ENCODE measurements at places on chromosomes 7 and 10.

DNA sequence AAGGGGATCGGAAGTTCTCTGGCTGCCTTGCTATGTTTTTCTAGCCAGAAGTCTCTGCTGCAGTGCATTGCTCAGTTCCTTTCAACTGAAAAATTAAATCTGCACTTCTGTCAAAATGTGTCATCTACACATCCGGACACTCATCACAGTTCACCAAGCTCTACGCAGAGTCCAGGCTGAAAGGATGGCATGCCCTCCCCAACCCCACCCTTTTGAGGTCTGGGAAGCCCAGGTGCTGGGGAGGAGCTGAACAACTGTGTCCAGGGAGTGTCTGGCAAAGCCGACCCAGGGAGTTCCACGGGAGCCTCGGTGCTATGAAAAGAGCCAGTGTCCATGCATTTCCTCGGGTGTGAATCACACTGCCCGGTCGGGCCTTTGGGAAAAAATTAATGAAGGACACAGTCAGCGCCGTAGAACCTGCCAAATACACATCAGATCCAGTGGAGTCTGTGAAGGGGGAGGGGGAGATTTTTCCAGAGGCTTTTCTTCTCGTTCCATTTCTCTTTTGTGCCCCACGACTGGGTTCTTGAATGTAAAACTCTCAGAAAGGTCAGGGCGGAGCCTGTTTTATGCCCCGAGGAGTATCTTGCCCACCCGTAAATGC, 757 bp upstream of the PALS2 start:
- DNase-seq = peak; percentile 31

GRCh38 chr7:148084138-148084537, 506.4 kb upstream of the C7orf33 start:
- peak; percentile 74 for DNase-seq

DNA sequence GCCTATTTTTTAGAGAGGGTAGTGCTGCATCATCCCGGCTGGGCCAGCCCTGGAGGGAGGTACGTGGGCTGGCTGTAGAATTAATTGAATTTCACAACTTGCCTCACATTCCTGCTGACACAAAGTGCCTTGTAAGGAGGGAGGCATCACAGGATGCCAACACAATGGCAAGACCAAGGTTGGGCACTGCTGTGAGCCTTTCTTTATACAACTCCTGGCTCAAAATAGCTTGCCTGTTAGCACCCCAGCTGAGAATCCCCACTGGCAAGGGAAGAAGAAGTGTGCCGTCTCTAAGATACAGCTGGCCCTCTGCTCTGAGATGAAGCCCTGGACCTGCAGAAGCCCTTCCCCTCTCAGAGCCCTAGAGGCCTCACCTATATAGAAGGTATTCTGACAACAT, 873.9 kb downstream of the GRID1 start:
- no peak for DNase-seq

GRCh38 chr7:114949231-114949630, 27.3 kb downstream of the MDFIC start:
- DNase-seq = no peak

GRCh38 chr10:90378524-90379076, 479.2 kb downstream of the HTR7 start:
- no peak for DNase-seq

DNA sequence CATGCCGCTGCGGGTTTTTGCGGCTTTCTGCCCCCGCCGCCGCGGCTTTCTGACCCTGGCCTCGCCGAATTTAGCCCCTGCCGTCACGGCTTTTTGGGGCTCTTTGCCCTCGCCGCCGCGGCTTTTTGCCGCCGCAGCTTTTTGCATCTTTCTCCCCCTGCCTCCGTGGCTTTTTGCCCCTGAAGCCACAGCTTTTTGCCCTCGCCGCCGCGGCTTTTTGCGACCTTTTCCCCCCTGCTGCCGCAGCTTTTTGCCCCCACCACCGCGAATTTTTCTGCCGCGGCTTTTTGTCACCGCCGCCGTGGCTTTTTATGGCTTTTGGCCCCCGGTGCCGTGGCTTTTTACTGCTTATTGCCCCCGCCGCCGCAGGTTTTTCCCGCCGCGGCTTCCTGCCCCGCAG, 636.5 kb downstream of the ZNF716 start:
- DNase-seq = no peak

DNA sequence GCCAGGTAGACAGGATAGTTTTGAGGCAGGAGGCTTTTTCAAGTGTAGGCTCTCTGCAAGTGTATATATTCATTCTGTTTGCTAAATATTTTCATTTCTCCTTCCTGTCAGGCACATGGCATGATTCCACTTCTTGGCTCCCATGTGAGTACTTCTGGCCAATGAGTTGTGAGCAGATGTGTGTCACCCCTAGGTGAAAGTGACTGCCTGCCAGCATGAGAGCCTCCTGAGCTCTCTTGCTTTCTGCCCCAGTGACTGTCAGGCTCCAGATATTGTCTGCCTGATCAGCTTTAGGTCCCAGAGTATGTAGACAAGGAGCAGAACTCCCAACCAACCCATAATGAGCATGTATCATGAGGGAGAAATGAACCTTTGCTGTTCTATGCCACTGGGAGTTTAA, 257.6 kb upstream of the NPY start:
- no peak for DNase-seq

GRCh38 chr7:108697254-108697653, 127.6 kb downstream of the DNAJB9 start:
- DNase-seq = peak; percentile 21

DNA sequence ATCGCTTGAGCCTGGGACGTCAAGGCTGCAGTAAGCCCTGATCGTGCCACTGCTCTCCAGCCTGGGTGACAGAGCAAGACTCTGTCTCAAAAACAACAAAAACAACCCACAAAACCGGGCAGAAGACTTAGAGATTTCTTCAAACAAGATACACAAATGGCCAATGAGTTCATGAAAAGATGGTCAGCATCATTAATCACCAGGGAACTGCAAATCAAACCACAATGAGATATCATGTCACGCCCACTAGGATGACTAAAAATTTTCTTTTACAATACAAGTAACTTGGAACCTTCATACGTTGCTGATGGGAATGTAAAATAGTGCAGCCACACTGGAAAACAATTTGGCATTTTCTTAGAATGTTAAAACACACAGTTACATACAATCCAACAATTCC, 77.3 kb upstream of the GRID1 start:
- DNase-seq = no peak

- DNase-seq = no peak
These were observed 16.1 kb upstream of the TAS2R40 start for GRCh38 chr7:143205560-143206293.

DNA sequence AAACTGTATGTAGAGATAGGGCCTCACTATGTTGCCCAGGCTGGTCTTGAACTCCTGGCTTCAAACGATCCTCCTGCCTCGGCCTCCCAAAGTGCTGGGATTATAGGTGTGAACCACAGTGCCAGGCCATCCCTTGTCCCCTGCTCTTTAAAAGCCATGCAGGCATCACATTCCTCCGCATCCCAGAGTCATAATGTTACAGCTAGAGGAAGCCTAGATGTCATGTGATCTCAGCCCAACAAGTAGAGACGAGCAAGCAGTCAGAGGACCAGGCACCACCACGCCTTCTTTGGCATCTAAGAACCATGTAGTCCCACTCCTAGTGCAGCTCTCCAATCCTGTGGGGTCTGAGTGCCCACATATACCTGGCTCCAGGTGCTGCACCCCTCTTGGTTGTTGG, 13.1 kb downstream of the PODXL start:
- no peak for DNase-seq

- no peak for DNase-seq
These were observed 341.7 kb upstream of the BMPER start for GRCh38 chr7:33563651-33564050.

DNA sequence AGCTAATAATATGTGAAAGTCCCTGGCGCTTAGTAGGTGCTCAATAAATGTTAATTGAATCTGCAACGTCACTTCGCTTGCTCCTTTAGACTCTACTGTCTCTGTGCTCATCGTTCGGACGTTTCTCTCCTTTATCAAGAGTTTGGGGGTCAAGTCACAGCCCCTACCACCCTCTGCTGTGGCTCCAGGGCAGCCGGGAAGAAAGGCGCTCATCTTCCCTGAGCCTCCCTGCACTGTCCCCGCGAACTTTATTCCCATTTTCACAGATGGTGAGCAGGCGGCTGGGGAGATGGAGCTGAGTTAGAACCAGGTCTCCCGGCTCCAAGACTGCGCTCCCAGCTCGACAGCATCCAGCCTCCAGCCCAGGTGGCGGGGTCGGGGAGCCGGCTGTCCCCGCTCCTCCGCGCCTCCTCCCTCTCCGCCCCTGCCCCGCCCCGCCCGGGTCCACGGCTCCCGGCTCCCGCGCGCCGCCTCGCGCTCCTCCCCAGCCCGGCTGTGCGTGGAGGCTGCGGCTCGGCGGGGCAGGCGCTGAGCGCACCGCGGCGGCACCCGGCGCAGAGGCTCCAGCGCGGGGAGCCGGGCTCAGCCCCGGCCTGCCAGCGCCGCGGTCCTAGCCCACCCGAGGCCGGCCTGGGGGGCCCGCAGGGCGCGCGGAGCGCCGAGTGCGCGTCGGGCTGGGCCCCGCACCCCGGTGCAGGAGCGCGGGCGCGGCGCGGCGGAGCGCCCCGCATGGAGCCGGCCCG, at the start of gene CLEC2L:
TSS of gene CLEC2L (plus strand) at position 487 of the 743 bp plus-strand sequence. CDS start at position 730, 243 bp downstream.
- no peak for DNase-seq

DNA sequence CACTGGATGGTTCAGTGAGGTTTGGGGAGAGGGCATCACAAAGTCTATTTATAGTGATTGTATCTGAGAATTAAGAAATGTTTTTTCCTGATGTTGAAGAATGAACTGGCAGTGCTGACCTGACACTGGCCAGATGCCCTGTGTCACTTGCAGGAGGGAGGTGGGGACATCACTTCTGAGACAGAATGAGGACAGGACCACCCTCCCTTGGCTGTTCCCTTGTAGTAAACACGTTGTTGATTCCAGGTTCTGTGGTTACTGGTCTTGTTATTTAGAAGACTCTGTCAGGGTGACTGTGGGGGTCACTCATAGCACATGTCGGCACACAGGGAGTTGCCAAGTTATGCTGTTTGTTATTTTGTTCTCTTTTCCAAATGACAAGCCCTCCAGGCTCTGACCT, 126.4 kb downstream of the ADCY1 start:
- DNase-seq = no peak

DNA sequence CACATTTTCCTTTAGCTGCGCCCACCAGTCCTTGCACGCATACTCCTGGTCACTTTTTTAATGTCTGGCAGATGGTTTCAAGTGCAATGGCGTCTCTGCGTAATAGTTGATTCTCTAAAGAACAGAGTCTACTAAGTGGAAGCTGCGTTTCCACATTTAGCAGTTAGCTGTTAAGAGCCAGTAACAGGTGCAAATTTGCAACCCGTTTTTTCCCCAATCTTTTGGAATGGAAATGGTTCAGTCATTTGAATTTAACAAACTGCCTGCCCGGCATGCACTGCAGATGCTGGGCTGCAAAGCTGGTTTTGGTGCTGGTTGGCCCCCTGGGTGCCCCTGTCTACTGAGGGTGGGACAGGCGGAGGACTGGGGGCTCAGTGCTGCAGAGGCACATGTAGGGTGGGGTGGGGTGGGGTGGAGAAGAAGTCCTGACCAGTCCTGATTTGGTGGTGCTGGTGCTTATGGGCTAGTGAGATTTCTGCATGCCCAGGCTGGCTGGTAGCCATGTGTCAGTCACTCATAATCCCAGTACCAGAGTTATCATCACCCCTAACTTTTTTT, 43.9 kb downstream of the CUX1 start:
- no peak for DNase-seq

DNA sequence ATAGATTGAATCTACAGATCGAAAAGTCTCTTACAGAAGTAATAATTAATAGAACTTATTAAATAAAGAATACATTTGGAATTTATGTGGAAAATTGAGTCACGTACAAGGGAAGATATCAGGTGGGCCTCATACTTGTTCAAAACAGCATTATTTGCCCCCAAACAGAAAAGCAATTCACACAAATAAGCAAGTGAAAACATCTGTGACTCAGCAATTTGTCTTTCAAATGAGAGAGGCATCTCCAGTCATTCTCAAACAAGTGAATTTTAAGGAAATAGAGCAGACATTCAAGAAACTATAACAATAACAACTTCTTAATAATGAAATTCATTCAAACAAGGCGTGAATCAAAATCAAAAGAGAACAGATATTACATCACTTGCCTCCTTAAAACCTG, 50.1 kb downstream of the SEMA3A start:
- no peak for DNase-seq

DNA sequence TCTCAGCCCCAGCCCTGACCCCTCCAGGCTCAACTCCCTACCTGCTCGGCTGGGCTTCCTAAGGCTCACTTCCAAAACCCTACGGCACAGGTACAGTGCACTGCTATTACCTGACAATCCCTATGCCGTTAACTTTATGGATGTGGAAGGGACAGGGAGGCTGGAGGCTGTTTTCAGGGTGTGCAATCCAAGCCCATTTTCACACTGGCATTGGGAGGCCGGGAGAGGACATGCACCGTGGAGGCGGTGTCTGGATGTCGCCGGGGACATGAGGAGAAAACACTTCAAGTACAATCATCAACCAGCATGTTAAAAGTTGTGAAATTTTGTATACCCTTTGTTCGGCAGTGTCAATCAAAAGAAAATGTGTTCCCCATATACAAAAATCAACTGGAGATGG, 80.1 kb downstream of the MAD1L1 start:
- DNase-seq = no peak

- no peak for DNase-seq
These were observed 205.2 kb downstream of the GLRX3 start for GRCh38 chr10:130341356-130341755.

GRCh38 chr10:1679821-1680650, 57.3 kb downstream of the ADARB2 start:
- DNase-seq = no peak

DNA sequence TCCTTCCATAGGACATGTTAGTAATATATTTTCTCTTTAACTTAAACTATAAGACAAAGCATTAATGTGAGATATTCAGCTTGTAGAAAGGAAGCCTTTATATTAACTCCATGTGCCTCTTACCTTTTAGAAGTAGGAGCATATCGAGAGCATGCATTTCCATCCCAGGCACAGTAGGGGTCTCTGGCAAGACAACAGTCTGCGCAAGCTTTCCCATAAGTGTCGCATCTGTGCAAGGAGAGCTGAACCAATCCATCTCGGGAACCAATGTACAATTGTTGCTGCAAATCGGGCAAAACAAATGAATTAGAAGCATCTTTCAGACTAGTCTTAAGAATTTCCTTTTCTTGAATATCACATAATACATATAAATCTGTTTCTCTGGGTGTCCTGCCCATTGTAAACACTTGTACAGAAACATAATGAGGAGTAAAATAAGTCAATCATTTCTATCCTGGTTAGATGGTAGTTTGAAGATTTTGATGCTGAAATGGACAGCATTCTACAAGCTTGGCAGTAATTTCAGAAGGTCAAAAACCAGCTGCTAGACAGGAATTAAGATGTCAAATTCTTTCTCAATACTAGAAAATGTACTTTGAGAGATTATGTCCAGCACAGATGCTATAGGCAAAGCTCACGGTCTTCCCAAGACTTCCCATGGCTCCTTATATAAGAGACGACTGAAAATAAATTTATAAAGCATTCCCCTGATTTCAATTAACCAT, 171.8 kb downstream of the SEMA3D start:
- no peak for DNase-seq

DNA sequence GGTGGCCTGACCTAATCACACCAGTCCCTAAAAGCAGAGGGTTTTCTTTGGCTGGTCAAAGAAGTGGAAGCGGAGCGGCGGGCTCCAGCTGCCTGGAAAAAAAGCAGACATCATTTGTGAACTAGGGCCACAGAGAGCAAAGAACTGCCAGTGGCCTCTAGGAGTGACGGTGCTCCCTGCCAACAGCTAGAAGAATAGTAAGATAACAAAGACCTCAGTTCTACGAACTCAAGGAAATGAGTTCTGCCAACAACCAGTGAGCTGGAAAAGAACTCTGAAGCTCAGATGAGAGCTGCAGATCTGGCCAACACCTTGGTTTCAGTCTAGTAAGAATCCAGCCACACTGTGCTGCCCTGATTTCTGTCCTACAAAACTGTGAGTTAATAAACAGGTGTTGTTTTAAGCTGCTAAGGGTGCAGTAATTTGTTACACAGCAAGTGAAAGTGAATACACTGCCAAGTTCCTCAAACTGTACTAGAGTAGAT, 178.0 kb downstream of the SRPK2 start:
- no peak for DNase-seq

Data from muscle of arm (tissue), 14 donors.